ENCODE measurements at places on chromosomes 3 and 15.

GRCh38 chr3:88641033-88641604 lies 466.3 kb upstream of the EPHA3 start:
- DNase-seq = no peak

DNA sequence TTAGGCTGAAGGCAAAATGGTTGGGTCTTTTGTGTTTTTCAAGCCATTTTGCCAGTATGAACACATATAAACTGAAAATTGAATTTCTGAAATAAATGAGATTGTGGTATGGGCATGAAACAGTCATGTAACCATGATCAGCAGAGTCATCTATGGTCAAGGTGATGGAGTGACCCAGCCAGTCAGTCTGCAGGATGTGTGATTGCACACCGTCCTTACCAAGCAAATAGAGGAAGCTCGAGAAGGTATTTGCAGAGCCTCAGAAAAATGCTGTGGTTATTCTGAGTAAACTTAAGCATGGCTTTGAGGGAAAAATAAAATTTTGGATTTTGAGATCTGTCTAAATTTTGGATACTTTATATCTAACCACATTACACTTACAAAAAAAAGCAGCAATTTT lies 95.9 kb upstream of the RNF7 start:
- DNase-seq = no peak

DNA sequence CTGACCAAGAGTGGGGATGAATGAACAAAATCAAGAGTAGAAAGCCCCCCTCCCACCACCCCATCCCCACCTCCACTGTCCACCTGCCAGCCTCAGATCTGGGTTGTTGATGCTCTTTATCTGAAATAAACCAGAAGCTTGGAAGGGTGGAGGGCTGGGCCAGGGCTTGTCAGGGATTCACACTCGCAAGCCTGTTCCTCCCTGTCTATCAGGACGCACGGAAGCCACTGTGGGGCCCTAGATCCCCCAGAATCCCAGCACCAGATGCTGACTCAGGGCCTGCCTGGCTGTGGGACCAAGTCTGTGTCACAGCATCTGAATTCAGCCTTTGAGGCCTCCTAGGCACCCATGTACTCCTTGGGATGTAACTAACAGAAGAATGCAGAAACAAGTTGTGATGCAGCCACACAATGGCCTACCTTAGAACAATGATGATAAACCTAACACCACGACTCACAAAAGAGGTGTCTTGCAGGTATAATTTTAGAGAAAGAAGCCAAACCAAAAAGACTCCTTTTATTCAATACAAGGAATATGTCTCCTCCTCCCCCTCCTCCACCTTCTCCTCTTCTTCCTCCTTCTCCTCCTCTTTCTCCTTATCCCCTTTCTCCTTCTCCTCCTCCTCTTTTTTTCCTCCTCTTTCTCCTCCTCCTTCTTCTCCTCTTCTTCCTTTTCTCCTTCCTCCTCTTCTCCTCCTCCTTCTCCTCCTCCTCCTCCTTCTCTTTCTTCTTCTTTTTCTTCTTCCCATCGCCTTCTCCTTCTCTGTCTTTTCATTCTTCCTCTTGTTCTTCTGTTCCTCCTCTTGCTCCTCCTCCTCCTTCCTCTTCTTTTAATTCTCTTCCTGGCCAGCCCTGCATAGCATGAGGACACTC lies 234.7 kb downstream of the PLCL2 start:
- DNase-seq = no peak

DNA sequence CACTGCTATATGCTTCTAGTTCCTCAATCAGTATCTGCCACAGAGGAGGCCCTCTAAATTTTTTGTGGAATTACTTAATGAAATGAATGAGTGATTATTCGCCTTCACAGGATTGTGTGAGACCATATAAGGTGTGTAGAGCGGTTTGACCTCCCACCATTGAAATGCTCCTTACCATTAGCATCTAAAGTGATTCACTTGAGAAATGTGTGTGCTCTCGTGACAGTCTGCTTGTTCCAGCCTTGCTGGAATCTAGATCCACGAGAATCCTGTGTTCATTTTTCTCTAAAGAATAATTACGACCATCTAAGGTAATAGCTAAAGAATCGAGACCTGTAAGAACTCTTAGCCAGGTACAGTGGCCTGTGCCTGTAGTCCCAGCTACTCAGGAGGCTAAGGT lies 126.9 kb downstream of the FNDC3B start:
- DNase-seq = no peak

DNA sequence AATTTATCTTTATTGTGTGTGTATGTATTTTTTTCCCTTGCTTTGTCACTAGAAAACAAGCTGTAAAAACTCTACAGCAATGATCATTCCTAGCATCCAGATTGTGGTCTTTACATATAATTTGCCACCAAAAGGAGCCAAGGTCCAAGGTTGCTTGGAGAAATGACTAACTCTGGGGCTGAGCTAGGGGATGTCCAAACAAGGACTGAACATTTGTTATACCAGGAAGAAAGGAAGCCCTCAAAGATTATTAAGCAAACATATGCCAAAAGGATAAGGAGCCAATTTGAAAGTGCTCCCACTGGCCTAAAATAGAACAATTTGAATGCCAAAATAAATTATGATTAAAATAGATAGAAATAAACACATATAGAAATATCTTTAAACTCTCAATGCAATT lies 293.3 kb downstream of the ZIC1 start:
- no peak for DNase-seq
